ENCODE measurements at places on chromosomes 6 and 20. TPM values are rescaled to one million over a fixed set of nuclear protein-coding genes. Genes with fewer than 3 reads are reported as not detected.

Gene TULP1
- total RNA-seq: not detected

Gene ISM1
- 4.5 TPM for total RNA-seq

Gene ADGB
- total RNA-seq: not detected

Gene RIPOR2
- total RNA-seq: 13.9 TPM

Gene PEDS1
- total RNA-seq: 34.5 TPM

Gene STMN3
- 9.7 TPM for total RNA-seq

Gene OOEP
- total RNA-seq: not detected

Gene SLC22A16
- not detected for total RNA-seq

Gene LIN28B
- total RNA-seq: not detected

Gene HLA-F
- 98.6 TPM for total RNA-seq

Gene SLC26A8
- total RNA-seq: 0.12 TPM

Gene ATP6V1G2
- 0.74 TPM for total RNA-seq

Gene PBOV1
- total RNA-seq: not detected

Gene SLC22A23
- total RNA-seq: 12.4 TPM

Gene SEL1L2
- not detected for total RNA-seq

Gene ULBP1
- total RNA-seq: 0.37 TPM

Gene TAGAP
- 4.2 TPM for total RNA-seq

Gene POPDC3
- 0.46 TPM for total RNA-seq

Gene HLA-DQA1
- 14.5 TPM for total RNA-seq

Gene TSBP1
- not detected for total RNA-seq

Gene PSORS1C2
- total RNA-seq: not detected

Gene SCGN
- 8.5 TPM for total RNA-seq
